Stimulated activated CD4-positive, alpha-beta T cell treated with anti-CD3 and anti-CD28 coated beads, Interleukin-1b, Interleukin-23, amount 100 ng/mL, for 1 hour (primary cell): ENCODE measurements at places on chromosomes 5 and 9.

GRCh38 chr5:65185468-65185867 lies 296.3 kb downstream of the ADAMTS6 start:
- no peak for DNase-seq

- DNase-seq = no peak
Measured at GRCh38 chr9:89640361-89640760, 35.5 kb downstream of the GADD45G start.

DNA sequence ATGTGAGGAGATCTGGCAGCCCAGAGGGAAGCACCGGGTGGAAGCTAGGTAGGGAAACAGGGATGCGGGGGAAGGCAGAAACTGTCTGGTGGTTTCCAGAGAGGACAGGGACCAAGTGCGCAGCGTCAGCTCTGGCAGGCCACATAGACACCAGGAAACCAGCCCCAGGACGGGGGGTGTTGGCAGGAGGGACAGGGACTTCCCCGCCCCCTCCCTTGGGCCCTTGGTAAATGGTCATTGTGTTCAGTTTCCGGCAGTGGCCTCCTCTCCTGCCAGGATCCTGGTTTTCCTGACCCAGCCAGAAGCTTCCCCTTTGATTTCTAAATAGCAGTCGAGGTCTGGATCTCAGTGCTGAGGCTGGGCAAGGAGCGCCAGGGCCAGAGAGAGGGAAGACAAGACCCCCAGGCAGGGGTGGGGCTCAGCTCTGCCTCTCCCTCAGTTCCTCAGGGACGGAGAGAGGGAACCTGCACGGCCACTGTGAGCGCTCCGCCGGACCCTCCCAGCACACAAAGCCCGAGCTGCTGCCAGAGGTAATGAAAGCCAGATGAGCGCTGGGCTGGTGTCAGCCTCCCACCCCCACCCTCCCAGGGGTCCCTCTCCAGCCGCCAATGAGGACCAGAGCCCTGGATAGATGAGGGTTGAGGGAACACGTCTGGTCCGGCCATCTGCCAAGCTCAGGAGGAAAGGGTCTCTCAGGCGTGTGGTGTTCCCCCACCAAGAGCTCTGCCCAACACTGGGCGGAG lies 1.8 kb downstream of the RALGDS start:
- no peak for DNase-seq

GRCh38 chr5:58080573-58080972 lies 379.3 kb downstream of the PLK2 start:
- no peak for DNase-seq

DNA sequence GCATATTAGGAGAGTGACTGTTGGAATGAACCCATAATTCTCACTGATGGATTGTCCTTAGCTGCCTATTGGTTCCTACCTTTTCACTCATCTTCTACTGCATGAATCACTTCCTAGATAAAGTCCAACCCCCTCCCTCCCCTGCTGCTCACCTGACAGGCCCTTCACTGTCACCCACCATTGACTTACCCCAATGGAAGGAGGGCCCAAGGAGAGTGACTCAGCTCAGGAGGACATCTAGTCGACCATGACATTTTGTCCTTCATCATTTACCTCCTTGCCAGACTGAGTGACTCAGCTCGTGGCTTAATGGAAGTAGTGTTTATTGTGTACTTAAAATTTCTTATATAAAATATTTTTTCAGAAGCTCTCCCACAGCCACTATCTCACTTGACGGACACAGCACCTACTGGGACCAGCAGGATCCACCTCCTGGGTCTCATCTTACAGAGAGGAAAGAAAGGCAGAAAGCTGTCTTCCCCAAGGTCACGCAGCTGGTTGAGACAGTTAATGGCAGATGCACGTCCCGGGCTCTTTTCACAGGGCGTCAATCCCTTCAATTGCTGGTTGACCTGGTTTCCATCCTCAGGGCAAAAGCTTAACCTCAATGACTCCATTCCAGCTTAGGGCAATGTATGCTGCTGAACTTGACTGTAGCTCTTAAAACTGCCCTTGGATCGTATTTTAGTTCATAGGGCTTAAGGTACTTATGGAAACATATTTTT lies 142.3 kb downstream of the MARCHF11 start:
- no peak for DNase-seq

DNA sequence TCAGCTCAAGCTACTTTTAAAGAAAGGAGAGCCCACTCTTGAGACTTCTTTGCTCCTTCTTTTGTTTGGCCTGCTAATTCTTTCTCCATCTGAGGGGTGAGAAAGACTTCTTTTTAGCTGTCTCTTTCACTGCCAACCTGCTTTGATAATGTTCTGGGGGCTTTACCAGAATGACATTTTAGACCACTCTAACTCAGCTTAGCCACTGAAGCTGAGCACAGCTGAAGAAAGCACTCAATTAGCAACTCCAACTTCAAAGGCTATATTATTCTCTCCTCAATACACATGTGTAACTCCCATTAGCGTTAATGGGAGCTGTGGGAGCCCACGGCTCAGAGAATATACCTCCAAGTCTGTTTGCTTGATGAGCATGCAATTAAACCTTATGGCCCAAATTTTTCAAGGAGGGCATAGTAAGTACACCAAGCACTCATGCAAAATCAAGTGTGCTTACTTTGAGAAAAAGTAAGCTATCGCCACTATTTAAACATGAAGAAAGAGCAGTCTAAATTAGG lies 815.4 kb upstream of the DMAC1 start:
- DNase-seq = no peak

DNA sequence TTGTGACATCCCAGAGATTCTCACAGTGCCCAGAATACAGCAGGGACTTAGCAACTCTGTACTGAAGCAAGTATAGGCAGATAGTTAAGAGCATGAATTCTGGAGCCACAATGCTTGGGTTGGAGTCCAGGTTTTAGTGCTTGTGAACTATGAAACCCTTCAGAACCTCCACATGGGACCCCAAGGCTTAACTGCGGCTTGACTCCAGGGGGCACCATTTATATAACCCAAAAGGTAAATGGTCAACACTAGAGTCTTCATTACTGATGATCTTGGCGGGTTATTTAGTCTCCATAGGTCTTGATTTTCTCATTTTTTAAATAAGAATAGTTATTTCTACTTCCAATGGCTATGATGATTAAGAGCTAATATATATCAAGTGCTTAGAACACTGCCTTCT lies 390.3 kb downstream of the TAF11L14 start:
- DNase-seq = no peak

DNA sequence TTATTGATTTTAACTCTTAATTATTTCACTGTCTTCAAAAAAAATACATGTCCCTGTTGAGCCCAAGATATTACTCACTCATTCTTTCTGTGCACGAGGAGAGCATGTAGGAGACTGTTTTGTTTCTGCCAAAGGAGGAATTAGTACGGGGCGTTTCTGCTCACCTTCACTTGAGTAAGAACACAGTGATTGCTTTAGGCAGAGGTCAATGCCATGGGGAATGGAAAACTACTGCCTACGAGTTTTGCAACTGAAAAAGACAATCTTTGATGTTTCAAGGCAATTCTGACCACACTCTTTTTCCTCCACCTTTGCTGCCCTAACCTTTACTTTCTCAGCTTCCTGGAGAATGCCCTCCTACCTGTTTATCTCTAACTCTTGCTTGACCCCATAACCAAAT lies 109.4 kb downstream of the CCDC192 start:
- no peak for DNase-seq

GRCh38 chr5:125633523-125633922 lies 789.7 kb upstream of the GRAMD2B start:
- DNase-seq = no peak

GRCh38 chr9:70256123-70256551 lies 2.6 kb upstream of the SMC5 start:
- DNase-seq = no peak

GRCh38 chr5:11619339-11620024 lies 284.8 kb downstream of the CTNND2 start:
- DNase-seq = no peak

DNA sequence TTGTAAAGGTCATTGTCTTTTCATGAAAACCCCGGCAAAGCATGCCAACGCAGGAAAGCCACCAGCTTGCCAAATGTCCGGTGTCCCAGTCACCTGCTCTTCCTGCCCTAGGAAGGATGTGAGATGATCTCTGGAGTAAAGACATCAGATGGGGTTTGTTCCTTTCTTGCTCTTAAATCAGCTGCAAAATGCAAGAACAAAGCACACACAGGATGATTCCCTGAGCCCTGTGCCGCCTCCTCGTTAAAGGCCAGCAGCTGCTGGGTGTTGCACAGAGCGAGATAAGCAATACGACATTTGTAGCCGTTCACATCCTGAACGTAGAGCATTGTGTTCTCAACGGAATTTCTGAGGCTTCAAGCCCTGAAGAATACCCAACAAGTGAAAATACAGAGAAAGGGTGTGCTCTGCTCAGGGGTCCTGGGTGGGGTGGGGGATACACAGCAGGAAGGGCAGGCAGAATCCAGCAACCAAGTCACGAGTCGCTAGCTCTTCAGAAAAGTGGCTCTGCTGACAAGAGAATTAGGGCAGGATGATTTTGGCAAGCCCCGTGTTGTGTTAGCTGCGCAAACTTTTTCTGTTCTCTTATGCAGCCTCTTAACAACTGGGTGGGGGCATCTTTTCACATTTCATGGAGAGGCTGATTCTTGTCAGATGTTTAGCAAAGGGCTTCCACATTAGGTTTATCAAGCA lies 229.2 kb upstream of the MAP3K1 start:
- no peak for DNase-seq

DNA sequence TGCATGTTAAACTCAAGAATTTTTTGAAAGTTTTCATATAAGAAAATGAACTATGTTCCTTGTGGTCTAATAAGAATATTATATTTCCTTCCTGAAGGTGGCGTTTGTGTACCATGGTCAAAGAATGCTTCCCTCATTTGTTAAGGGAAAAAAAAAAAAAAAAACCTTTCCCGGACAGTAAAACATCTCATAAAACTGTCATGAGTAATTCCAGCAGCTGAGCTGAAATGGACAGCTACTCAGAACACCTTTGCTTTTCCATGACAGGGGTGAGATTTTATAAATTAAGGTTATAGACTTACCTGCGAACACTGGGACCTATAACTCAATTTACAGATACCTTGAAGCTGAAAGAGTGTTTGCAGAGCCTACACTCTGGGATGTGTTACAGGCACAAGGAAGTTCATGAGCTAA lies 113.2 kb upstream of the RANBP3L start:
- no peak for DNase-seq

DNA sequence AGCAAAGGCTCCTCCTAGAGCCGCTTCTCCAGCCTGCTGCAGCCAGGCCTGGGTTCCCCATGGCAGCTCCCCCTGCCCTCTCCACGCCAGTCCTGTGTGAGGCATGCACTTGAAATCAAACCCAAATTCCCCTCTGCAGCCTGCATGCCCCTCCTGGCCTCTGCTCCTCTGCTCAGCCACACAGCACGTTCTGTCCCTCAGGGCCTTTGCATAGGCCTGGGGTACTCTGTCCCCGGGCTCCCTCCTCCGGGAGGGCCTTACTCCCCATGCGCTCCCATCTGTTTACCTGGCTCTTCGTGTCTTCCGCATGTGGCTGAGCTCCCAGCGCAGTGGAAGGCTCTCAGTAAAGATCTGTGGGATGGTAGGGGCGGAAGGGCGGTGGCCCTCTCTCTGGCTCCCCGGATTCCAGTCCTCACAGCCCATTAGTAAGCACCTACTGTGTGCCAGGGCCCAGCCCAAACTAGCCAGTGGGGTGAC lies 203.5 kb upstream of the IER5L start:
- DNase-seq = no peak

DNA sequence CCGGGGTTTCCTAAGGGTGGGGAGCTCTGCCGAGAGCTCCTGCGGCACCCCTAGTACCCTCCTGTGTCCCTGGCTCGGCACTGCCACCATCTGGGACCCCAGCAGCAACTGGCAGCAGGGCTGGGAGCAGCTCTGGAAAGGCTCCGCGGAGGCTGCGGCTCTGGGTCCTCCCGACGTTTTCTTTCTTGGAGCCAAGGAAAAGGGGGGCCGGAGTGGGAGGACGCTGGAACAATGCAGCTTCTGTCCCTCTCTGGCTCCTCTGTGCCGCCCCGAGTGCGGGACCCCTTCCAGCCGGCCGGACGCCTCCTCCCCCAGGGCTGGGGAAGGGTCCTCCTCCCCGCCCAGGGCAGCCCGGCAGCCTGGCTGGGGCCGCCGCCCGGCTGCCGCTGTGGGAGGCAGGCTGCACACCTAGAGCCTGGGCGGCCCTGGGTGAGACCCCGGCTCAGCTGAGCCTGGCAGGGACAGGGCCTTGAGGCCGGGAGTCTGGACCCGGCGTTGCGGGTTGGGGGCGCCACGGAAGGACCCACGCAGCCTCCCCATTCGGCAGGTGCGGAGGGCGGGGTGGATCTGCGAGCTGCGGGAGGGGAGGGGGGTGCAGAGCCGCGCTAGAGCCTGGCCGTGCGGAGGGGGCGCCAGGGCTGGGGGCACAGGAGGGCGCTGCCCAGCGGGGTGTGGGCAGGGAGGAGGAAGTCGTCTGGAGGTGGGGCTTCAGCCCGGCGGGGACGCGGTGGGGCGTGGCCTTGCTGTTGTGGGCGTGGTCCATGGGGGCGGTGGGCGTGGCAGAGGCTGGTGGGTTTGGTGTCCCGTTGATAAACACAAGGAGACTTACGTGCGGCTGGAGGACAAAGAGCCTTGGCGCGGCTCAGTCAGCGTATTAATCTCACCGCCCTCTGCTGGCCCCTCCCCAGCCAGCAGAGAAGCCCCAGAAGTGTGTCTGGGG lies 15.1 kb downstream of the GPSM1 start:
- peak; percentile 44 for DNase-seq

- no peak for DNase-seq
Measured at GRCh38 chr5:97458851-97459250, 275.8 kb upstream of the RIOK2 start.

DNA sequence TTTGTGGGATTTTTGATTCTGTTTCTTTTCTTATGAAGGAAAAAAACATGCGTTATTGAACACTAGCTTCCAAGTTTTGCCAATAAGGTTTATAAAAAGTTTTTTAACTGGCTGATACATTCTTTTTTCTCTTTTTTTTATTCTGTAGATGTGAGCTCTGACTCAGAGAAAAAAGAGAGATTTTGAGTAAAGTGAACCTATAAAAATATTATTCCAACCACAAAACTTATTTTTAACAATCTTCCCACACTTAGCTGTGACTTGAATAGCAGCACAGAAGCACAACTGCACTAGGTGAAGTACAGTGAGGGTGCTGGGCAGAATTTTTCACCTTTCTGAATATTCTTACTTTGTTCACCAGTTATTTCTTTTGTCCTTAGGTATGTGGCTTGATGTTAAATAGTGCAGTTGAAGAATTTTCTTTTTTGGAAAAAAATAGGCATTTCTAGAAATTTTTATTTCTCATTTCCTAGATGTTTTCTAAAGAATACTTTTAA lies 41.6 kb downstream of the CHSY3 start:
- DNase-seq = no peak
